ENCODE measurements at places on chromosomes 2 and 18.

- DNase-seq, result no peak
These were observed 100.2 kb downstream of the ARHGAP15 start for GRCh38 chr2:143229411-143229810.

- DNase-seq, result no peak
These were observed 11.3 kb upstream of the ERBB4 start for GRCh38 chr2:212549941-212550340.

GRCh38 chr18:36511791-36512352, 214.4 kb downstream of the FHOD3 start:
- DNase-seq, result no peak

- no peak for DNase-seq
These were observed 12.4 kb upstream of the SAP130 start for GRCh38 chr2:128040166-128040771.
